Hematopoietic multipotent progenitor cell treated with erythropoietin and hydrocortisone succinate and interleukin-3 and kit ligand, for 6 days (in vitro differentiated cells): ENCODE measurements at places on chromosomes 2 and 18.
A peak's percentile ranks its signal among the peaks of the same experiment; 100 is the strongest.

GRCh38 chr2:132876745-132877391 is 206.9 kb upstream of the LYPD1 start:
- DNase-seq = no peak

DNA sequence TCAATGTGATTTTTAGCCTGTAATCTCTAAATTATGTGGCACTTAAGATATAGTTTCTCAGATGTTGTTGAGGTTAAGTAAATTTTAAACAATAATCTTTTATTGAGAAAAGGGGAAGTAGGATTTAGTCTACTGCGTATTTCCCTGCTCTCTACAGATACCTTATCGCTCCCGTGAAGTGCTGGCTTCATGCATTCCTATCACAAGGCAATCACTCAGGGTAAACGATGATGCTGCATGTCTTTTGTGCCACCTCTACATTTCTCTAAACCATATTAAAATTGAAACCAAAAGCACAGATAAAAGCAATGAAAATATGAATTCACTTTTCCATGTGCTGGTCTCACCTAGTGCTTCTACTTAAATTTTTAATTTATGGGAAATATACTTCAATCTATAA is 14.4 kb upstream of the RPE start:
- peak; percentile 81 for DNase-seq

DNA sequence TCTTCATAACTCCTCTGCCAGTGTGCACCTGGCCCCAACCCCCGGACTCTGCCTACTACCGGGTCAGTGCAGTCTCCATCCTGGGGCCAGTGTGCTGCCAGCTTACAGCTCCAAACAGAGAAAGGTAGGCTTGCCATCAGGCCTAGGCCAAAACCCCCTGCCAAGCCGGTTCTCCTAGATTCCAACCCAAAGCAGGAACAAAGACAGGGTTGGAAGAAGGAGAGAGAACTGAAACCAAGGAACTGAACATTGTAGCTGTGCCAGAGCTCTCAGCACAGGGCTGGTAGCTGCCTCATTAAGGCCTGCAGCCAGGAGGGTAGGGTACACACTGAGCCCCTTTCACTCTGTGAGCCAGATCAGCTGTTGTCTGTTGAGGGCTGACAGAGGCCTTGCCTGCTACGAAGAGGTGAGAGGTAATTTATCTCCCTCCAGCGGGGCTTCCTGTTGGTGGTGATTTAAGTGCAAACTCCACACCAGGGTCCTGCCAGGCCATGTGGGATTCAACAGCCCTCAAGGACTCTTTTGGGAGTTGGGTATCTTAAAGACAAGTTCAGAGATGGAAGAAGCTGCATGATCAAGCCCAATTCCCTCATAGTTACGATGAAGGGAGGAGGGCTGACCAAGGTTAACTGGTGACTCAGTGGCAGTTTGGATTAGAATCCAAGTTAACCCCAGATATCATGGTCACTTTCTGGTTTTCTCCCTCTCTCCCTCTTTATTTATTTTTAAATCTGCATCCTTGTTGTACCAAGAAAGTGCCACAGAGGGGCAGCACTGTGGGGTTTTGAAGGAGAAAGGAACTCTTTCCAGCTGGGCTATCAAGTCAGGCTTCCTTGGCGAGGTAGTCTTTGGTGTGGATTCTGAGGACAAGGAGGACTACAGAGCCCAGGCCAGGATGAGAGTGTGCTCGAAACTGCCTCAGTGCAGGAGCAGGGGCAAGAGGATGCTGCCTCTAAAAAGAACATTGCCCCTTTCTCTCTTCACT is 48.1 kb downstream of the CYRIA start:
- peak; percentile 49 for DNase-seq

DNA sequence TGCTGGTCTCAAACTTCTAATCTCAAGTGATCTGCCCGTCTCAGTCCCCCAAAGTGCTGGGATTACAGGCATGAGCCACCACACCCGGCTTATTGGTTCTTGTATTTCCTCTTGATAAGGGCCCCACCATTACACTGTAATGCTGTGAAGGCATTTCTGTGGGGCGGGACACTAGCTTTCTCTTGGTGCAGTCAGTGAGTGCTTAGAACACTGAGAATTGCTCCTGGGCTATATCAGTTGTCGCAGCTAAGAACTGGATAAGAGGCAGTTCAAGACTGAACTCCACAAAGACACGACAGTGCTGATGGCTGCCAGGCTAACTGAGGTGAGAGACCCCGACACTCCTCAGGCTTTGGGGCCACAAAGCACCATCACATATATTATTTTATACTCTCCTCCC is 2.1 kb downstream of the KHK start:
- DNase-seq = peak; percentile 84

GRCh38 chr2:185375731-185376130 is 362.9 kb upstream of the FSIP2 start:
- no peak for DNase-seq

DNA sequence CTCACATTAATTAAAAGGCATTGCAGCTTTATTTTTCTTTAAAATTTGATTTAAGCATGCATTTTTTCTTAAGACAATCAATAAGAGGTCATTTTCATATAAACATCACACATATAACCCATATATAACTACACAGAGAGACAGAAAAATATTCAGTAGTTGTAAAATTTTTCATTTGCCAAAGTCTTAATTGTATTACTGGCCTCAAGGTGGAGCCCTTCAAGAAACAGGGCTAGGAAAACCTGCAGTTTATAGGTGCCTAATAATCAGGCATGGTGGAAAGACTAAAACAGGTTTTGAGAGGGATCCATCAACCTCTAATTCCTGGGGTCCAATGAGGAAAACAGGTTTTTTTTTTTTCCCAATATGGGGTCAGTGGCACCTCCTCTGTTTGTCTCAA is 71.3 kb upstream of the ZNF804A start:
- peak; percentile 31 for DNase-seq

GRCh38 chr2:162053066-162053807 is 20.8 kb downstream of the DPP4 start:
- DNase-seq = no peak

- DNase-seq = no peak
Measured at GRCh38 chr2:237141571-237142051, 55.9 kb downstream of the COPS8 start.

DNA sequence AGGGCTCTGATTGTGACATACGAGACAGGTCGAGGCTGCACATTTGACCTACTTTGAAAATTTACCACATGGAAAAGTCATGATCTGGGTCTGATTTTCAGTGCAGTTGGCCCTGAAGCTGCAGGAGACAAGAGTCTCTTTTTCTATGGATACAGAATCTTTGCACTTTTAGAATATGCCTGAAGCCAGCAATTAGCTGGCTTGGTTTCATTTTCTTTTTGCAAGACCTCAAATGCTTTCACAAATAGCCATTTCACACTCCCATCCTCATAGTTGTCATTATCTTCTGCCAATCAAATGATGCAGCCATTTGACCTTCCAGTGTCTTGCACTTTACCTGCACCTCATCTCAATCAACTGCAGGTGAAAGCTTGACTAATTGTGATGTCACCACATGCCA is 59.0 kb downstream of the GPR39 start:
- DNase-seq = no peak

- no peak for DNase-seq
Measured at GRCh38 chr2:29373870-29374269, 258.7 kb downstream of the CLIP4 start.

DNA sequence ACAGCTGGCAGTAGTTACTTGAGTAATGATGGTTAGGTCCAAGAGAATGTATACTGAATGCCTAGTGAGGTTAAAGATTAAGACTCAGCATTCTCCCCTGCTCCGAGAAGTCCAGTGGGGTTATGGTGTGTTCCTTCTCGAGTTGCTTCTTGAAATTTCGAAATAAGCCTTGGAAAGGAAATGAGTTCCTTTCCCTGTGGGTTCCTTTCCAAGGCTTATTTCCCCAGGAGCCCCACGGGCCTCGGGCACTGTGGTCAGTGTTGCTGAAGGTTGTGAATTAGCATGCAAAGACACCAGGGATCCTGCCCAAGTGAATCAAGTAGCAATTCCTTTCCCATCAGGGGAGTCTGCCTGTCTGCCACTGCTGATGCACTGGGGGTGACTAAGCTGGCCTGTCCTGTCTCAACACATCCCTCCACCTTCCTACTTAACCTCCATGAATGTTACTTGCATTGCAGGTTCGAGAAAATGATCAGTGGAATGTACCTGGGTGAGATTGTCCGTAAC is 53.6 kb downstream of the HK2 start:
- no peak for DNase-seq

- no peak for DNase-seq
Measured at GRCh38 chr18:26901020-26901419, 35.5 kb upstream of the AQP4 start.

GRCh38 chr2:79782576-79783452 is 270.0 kb downstream of the CTNNA2 start:
- DNase-seq = no peak

DNA sequence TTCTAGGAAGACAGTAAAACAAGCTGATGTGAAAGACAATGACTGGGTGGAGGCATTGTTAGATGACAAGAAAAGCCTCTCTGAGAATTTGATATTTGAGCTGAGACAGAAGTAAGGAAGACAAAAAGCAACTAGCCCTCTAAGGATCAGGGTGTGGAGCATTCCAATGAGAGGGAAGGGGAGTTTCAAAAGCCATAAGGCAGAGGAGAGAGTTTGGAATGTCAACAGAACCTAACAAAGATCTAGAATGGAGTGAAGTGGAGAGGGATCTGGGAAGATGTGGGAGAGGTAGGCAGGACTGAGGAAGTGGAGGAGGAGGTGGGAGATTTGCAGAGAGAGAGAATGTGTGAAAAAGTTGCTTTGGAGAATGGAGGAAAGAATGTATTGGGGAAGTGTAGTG is 17.3 kb upstream of the ASXL2 start:
- no peak for DNase-seq

DNA sequence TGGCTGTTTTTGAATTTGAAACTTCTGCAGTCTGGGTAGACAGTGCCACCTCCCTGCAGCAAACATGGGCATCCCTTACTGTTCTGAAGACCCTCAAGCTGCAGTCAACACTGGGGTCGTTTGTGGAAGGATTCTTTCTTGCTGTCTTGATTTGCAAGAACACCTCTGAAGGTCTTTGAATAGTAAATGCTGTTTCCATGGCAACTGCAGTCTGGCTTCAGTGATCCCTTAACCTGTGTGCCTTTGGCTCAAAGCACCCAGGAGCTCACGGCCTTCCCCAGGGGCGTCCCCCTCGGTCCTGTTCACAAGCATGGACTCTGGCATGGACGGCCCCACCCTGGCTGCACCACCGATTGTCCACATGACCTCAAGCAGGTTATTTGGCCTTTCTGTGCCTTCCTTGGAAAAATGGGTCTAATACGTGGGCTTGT is 38.3 kb downstream of the LRRFIP1 start:
- DNase-seq = no peak

DNA sequence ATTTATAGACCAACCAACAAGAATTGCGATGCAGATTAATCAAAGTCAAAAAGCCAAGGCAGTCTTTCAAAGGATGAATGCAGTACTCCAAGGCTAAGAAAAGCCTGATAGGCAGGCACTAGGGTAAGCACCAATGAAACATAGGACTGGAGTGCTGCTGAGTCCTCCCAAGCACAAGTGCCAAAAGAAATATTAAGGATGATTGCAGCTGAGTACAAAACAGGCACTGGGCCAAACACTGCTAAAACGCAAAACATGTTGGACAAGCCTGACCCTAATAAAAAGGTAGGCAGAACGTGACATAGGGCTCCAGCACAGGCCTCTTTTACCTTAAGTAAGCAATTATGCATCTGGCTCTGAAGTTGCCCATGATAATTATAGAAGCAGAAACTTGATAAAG is 160.1 kb upstream of the LRP1B start:
- DNase-seq = no peak

DNA sequence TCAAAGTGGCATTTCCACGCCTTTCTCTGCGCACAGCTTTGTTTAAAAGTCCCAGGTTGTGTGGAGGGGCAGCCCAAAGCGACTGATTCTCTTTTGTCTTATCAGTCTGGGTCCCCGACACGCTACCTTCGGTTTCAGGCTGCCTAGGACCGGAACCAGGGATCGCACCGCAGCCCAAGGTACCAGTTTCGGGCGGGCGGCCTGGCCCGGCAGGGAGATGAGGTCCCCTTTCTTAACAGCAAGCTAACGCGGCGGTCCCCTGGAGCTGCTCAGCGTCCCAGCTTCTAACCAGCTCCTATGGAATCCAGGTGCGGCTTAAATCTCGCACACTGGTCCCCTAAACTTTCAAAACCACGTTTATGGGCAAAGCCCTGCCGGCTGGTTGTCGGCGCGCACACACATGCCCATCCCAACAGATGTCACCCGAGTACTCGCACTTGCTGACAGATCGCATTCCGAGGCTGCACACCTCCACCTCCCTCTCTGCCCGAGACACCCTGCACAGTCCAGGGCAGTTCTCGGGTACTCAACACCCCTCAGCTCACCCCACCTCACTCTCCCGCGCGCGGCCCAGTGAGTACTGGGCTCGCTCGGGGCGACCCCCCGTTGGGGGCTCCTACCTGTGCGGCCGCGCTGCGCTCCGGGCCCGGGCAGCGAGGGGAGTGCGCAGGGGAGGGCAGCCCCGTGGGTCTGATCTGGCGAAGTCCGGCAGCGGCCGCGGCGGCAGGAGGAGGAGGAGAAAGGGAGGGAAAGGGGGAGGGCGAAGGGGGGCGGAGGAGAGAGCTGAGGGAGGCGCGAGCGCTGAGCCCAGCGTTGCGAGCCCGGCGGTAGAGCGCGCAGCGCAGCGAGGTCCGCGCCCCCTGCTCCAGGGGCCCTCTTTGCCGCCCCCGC is at the start of gene EFEMP1:
Gene EFEMP1, minus strand, starts transcription at position 692 of the 891 bp plus-strand sequence. CDS start 1,342 bp downstream, outside the sequence.
- DNase-seq = peak; percentile 4

DNA sequence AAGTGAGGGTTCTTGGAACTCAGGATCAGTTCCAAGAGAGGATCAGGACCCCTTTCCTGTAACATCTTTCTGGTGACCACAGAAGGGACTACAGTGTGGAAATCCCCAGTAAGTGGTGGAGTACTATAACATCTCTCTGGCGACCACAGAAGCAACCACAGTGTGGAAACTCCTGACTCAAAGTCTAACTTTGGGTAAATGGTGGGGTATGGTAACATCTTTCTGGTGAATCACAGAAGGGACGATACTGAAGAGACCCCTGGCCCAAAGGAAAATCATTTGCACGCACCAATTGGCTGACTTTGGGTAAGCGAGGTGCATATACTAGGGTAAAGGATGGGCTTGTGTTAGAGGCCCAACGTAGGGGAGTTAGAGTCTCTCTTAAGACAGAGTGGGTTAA is 56.3 kb upstream of the GULP1 start:
- no peak for DNase-seq

GRCh38 chr18:61719671-61720070 is 173.1 kb downstream of the RNF152 start:
- DNase-seq = no peak

DNA sequence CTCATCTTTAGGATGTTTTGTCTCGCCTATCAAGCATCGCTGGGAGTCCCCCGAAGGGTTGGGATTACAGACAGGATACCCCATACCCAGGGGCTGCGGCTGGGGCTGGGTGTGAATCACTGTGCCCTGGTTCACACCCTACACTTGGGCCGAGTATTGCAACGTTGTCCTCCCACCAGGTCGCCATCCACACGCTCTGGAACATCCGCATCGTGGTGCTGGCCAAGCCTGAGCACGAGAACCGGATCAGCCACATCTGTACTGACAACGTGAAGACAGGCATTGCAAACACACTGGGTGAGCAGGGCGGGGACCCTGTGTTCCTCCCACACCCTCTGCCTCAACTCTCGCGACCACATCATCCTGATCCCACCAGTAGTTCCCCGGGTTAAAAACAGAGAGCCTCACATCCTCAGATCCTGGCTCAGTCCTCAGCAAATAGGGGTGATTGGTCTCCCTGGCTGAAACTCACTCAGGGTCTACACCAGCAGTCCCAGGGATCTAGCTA is 87.3 kb upstream of the ATG16L1 start:
- peak; percentile 51 for DNase-seq
